ENCODE measurements at places on chromosomes 4 and X.

GRCh38 chr4:101853691-101854090 is 63.2 kb downstream of the BANK1 start:
- DNase-seq = no peak

DNA sequence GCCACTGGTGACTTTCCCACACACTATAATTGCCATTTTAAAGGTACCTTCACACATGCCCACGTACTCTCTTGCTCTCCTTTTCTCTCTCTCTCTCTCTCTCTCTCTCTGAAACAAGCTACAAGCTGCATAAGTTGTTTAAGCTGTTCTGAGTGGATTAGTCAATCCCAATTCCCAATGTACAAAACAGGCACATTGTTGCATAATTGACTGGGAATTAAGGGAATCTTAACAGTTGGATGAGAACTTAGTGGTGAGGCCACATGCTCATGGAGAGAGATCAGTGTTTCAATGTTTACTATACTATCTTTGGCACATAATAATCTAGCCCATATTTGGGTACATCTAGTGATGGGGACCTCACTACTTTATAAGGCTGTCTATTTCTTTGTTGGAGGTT is 123.3 kb downstream of the ARHGEF9 start:
- DNase-seq = no peak

- no peak for DNase-seq
Measured at GRCh38 chr4:52701207-52701606, 42.1 kb upstream of the USP46 start.

DNA sequence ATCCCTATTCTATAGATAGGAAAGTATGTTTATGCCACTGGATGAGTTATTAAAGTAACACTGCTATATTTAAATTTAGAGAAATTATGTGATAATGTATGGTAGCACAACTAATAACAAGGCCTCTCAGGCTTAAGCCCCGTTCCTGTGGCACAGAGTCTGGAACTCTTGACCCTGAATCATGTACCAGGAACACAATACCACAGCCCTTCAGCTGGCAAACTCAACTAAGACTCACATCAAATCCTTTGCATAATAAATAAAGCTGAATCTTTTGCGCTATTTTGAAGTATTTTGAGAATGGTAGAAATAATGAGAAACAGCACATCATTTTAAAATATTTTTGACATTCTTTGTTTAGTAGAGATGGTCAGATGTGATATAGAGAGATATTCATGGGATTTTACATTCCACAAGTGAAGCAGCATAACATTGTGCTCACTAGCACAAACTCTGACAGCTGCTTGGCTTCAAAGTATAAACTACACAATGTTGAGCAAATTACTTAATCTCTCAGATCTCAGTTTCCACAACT is 478.4 kb upstream of the FAM241A start:
- DNase-seq = no peak

DNA sequence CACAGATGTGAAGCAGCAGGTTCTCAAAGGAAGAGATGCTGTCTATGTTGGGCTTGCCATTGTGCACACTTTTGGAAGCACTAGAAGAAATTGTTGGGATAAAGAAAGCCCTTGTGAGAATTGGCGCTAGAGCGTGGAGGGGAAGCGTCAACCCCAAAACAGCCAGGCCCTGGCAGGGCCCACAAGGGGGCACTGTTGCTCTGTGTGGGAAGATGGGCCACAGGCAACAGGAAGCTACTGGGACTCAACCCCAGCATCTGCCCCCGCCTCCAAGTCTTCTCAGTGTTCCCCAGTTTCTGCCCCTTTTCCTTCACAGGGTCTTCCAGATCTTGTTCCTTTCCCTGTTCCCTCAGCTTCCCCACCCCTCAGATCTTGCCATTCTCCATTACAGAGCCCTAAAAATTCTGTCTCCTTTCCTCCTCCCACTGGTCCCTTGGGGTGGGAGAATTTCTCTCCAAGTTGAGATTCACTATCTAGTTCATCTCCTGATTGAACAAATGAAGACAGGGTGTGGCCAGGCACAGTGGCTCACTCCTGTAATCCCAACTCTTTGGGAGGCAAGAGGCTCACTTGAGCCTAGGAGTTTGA is 85.5 kb downstream of the STARD8 start:
- DNase-seq = peak; percentile 54

DNA sequence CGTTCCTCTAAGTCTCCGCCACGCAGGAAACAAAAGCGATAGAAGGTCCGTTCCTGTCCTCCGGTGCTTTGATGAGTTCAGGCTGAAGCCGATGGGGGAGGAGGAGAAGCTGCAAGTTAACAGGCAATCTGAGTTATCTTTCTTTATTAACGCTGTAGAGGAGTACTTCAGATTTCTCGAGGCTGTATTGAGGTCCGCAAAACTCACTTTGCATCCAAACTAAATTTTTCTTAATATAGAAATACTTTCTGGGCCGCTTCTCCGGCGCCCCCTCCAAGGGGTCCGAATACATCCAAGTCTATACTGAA is 395 bp upstream of the SOWAHB start:
- DNase-seq = no peak

GRCh38 chrX:97238632-97239031 is 354.9 kb downstream of the RPA4 start:
- DNase-seq = no peak

DNA sequence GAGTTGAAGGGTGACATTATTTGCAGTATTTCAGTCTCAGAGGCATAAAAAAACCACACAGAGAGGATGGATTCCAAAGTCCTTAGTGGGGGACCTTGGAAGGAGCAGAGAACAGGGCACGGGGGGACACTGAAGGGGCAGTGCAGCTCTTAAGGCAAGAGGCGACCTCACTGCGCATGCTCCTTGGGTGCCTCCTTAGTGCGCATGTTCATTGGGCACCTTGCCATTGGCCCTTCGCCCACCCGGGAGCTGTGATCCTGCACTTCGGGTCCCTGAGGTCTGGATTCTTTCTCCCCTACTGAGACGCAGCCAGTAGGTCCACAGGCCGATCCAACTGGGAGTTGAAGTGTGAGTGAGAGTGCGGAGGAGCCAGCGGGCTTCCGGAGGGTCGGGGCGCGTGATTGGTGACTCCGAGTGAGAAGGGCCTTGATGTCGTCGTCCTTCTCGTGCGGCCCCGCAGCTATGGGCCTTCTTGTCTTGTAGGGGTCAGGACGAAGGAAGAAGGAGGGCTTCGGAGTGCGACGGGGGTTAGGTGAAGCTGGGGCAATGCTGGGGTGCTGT is at the start of gene XAGE5:
Gene XAGE5 (plus strand): TSS at position 223 of the 561 bp plus-strand sequence. CDS start 1,280 bp downstream, outside the sequence.
- no peak for DNase-seq

GRCh38 chr4:60129740-60130139 is 1070.4 kb upstream of the ADGRL3 start:
- DNase-seq = no peak

DNA sequence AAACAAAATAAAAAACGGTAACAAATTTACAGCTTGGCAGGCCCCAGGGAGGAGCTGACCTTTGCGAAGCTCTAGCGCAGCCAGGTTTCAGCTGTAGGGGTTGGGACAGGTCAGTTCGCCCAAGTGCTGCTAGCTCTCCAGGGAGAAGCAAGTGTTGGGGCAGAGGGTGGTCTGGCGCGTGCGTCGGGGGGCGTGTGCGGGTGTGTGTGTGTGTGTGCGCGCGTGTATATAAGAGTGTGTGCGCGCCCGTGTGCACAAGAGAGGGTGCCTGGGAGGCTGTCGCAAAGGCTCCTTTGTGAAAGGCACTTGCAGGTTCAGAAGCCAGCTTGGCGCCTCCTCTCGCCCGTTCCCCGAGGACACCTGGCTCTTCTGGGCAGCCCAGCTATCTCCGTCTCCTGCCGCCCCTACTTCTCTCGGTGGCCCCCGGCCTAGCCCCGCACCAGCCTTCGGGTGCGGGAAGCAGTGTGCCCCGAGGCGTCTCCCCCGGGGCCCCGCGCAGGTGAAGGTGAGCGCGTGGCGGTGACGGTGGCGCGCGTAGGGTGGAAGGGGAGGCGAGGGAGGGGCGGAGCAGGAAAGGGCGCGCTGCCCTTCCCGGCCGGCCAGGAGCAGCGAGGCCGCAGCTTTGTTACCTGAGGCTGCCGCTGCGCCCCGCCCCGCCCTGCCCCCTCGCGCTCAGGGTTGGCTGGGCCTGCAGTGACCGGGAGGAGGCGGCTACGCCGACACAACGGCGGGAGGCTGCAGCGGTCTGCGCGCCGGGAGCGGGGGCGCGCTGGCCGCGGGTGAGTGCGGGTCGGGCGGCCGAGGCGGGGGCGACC is at the start of gene FHDC1:
Gene FHDC1 (plus strand): TSS at position 693 of the 815 bp plus-strand sequence. CDS start 6,735 bp downstream, outside the sequence.
- no peak for DNase-seq

GRCh38 chrX:118519411-118520215 is 24.0 kb downstream of the DOCK11 start:
- no peak for DNase-seq

DNA sequence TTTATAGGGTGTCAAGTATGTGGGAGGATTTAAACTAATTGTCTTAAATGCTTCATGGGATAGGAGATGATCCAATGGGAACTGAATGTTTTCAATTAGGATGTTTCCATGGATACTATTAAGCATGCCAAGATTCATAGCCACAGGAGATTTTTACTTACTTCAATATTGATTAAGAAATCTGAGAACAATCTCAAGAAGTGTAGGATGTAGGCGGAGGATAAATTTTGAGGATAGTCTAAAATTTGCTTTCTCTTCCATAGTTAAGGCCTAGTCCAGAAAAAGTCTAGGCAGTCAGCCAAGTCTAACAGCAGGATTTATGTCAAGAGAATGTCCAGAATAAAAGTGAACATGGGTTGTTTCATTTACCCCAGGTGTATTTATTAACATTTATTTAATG is 32.8 kb downstream of the REPS2 start:
- DNase-seq = no peak

DNA sequence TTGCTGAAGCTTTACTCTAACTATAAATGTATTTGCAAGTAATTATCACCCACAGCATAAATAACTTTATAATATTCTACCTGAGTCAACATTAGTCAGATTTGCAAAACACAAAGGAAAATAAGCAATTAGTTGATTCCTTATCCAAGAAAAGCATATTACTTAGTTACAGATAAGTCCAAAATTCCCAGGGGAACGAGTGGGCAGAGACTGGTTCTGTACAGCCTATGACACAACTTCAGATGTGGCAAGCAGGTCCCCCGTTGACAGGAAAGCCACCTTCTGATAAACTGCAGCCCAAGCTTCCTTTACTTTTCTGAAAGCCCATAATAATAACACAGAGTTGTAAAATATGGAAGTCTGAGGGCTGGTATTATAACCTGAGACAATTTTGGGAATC is 62.4 kb upstream of the NDP start:
- no peak for DNase-seq

GRCh38 chrX:133542476-133542875 is 127.2 kb upstream of the GPC4 start:
- DNase-seq = no peak

DNA sequence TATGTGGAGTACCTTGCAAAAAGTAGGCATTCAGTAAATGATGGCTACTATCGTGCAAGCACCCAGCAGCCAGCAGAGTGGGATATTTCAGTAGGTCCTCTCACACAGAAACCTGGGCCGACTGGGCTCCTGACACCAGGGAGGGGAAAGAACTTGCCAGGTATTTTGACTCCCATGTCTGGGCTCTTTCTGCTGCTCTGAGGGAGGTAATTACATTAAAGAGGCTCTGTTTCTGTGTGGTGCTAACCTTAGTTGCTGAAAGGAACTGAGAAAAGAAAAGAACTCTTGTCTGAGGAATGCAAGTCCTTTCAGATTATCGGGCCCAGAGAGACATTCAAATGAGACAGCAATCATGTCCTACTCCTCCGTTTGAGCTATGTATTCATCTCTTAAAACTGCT is 175.8 kb upstream of the MTMR8 start:
- no peak for DNase-seq

GRCh38 chr4:13656569-13657405 is 29.3 kb upstream of the BOD1L1 start:
- DNase-seq = peak; percentile 58

GRCh38 chrX:21745756-21746155 is 12.2 kb downstream of the SMPX start:
- DNase-seq = peak; percentile 20

DNA sequence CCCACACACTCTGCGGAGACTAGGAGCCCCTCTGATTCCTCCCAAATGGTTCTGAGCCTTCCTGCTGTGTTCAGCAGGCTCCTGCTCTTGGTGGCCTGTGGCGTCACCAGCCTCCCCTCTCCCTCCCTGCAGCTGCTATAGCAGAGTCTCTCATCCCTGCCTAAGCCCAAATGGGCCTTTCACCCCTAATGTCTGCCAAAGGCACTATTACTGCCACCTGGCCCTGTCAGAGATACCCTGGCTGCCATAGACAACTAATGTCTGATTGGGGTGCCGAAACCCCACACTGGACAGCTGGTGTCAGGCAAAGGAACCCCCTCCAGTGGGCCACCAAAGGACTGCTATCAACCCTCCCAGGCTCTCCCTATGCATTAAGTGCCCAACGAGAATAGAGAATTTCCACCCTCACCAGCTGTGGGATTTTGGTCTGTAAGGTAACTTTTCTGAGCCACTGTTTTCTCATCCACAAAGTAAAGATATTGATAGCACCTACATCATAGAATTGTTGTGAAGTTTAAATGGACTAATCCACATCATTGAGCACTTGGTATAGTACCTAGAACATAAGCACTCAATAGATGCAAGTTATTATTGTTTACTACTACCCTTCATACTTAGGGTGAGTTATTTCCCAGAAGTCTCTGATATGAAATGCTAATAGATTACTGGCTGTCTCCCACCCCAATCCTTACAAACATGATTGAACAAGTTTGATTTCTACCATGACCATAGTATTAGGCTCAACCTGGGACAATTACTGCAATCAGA is 421.3 kb downstream of the MID1IP1 start:
- no peak for DNase-seq

GRCh38 chr4:8534129-8534528 is 46.1 kb upstream of the GPR78 start:
- no peak for DNase-seq

GRCh38 chrX:135477576-135477975 is 42.9 kb upstream of the INTS6L start:
- DNase-seq = peak; percentile 36

- DNase-seq = no peak
Measured at GRCh38 chr4:15149234-15149838, 147.1 kb downstream of the CPEB2 start.

DNA sequence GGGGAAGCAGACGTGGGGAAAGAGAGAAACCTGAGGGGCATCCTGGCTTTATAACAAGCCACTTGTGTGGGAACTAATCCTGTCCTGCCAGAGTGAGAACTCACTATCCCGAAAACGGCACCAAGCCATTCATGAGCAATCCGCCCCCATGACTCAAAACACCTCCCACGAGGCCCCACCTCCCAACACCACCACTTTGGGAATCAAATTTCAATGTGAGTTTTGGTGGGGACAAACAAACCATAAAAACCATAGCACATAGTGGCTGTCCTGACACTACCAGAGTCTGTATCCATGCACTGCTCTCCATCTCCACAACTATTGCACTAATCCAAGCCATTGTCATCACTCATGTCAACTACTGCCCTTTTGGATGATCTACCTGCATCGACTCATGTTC is 28.5 kb upstream of the SEPTIN6 start:
- DNase-seq = no peak

DNA sequence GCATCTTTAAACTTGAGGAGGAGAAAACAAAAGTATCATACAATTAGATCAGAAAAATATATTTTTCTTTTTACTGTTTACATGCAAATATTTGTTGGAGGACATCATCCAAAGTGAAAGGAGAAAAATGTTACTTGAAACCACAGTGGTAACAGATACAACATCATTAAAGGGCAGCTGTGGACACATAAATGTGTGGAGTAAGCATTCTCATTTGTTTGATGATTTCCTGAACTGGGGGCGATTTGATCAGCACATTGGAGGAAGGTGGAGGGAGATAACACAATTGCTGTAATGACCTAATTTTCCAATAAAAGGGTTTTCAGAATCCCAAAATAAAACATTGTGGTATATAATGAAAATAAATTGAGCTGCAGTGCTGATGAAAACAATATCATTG is 314.5 kb upstream of the HS3ST1 start:
- DNase-seq = no peak

- peak; percentile 31 for DNase-seq
Measured at GRCh38 chrX:40006106-40007017, 91.4 kb downstream of the BCOR start.
